ENCODE measurements at places on chromosomes 2 and 18.

- DNase-seq, result no peak
Observed at GRCh38 chr2:14944562-14945346, 312.2 kb downstream of the LRATD1 start.

DNA sequence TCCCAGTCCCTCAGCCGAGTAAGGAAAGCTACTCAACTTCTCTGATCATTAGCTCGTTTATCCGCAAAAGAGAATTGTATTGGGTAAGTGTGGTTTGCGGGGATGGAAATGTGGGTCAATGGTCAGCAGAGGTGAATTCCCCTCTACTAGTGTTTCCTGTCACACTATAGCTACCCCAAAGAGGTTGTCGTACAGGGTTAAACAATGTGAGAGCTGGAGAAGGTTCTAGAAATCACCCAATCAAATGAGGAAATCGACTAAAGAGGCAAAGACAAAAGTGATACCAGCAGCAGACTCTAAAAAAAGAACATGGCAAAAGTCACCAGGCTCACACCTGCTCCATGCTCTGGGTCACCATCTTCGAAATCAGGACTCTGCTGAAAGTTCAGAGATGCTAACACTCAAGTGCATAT is 144.7 kb upstream of the ITGA4 start:
- no peak for DNase-seq

GRCh38 chr18:34023471-34023870 is 201.2 kb downstream of the NOL4 start:
- DNase-seq, result no peak

DNA sequence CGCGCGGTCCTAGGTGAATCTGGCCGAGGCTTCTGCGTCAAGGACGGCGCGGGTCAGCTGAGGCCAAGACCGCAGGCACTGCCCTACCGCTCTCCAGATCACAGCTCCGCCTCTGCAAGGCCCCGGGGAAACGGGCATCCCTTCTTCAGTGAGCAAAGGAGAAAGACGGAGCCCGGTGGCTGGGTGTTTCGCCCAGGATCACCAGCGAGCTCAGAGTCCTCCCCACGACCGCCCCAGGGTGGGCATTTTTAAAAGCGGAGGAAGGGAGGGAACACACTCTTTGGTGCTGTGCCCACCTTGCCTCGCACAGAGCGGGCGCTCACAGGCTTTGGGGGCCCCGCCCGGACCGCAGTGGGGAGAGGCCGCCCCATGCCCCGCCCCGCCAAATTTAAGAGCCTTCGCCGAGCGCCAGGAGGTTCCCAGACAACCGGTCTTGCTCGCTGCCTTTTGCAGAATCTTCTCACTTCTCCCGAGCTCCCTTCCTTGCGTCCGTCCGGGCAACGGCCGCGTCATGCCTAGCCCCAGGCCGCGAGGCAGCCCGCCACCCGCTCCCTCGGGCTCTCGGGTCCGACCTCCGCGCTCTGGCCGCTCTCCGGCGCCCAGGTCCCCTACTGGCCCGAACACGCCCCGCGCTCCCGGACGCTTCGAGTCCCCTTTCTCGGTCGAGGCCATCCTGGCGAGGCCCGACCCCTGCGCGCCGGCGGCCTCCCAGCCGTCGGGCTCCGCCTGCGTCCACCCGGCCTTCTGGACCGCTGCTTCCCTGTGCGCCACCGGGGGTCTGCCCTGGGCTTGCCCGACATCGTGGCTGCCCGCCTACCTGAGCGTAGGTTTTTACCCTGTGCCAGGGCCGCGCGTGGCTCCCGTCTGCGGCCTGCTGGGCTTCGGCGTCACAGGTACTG is at the start of gene NOTO:
TSS of gene NOTO (plus strand) at position 419 of the 899 bp plus-strand sequence. CDS start at position 512, 93 bp downstream.
- no peak for DNase-seq

- DNase-seq, result no peak
Observed at GRCh38 chr18:43238429-43238828, 38.9 kb downstream of the SYT4 start.

- no peak for DNase-seq
Observed at GRCh38 chr2:86295066-86295465, 42.4 kb downstream of the REEP1 start.

DNA sequence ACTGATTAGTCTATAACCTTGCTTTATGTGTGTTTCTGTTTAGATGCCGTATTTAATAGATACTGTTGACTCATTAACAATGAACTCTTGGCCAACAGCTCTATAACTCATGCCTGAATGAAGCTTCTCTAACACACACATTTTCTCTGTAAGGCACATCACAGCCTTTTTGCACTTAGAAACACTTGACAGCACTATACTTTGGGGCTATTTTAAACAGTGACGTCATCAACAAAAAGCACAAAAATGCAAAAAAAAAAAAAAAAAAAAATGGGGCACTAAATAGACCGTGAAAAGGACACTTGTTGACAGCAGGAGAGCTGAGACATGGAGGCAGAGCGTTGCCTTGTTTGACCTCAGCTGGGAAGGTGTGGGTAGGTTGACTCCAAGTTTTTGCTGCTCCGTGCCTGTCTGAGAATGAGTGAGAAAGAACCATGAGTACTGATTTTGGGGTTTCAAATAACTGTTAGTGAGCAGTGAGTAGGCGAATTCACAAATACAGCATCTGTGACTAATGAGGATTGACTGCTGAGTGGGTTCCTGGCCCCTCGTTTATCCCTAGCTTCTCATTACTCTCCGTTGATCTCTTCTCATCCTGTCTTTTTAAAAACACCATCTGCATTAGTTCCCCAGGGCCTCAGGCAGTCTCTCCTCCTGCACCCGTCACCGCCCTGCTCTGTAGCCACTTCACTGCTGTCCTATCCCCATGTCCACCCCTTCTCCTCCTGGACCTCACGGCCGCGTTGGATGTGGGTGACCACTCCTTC is 24.4 kb downstream of the SPP2 start:
- no peak for DNase-seq

- no peak for DNase-seq
Observed at GRCh38 chr2:106563195-106563594, 76.0 kb downstream of the CD8B2 start.

DNA sequence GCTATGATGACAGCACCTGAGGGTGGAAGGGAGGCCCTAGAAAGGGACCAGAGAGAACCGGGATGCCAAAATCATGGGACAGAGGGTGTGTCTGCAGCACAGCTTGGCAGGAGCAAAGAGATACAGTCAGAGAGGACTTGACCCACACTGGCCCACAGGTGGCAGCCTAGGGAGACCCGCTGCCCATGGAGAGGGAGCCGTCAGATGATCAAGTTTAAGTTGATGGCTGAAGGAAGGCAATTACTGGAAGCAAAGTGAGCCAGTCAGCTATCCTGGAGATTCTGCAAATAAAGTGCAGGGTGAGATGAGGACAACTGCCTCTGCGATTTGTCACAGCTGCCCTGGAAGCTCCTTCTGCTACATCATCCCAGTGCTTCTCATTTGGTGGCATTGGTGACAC is 74.0 kb downstream of the CMPK2 start:
- no peak for DNase-seq

DNA sequence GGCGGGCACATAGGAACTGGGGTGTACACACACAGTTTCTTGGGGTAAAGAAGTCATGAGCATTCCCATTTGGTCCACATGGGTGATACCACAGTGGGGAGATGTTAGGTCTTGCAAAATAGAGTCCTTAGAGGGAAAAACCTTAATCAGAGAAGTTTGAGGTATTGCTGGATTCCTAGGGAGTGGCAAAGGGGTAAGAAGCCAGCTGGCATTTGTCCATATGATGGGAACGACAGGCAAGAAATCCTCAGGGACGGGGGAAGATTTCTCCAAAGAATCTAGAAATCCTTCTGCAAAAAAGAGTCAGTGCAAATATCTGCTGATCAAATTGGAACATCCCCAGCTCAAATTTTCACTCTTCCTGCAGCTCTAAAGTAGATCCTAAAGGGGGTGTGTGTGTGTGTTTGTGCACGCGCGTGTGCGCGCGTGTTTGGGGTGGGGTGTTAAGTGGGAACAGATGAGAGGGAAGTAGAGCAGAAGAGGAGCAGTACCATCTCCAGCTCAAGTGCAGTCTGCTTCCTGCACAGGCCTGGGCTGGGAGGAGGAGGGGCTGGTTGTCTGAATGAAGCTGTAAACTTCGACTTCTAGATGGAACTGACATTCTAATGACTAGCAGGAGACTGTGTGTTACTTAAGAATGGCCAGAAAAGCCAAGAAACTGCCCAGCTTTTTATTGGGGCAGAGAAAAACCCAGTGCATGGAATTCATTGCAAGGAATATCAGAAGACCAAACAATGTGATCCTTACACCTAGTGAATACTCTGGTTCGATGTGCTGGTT is 168.0 kb downstream of the SPP2 start:
- DNase-seq, result no peak

DNA sequence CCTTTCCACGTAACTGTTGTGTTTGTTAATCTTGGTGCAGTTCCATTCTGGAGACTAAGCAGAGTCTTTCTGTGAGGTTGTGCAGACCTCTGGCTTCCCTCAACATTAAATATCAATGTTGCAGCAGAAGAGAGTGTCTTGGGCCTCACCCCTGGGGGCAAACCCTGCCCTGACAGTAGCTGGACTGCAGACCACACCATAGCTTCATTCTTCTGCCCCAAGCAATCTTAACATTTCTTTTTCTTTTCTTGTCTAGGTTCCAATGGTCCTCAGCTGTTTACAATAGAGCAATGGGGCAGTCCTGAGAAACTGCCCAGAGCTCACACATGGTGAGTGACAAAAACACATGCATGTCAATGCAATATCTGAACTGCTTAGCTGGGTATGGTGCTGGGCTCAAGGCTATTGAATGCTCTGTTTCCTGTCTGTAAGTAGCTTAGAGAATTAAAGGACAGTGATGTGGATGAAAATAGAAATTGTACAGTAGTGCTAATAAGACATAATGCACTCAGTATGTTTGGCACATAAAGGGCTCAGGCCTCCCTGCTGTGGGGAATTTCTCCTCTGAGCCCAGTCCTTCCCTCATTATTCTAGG is 237.6 kb downstream of the ALPK2 start:
- no peak for DNase-seq

- DNase-seq, result no peak
Observed at GRCh38 chr2:36511858-36512603, 85.9 kb downstream of the FEZ2 start.
